NCI-H2227 treated with DMSO at 0.1 percent for 48 hours (cell line): ENCODE measurements at places on chromosomes 2 and 18.

DNA sequence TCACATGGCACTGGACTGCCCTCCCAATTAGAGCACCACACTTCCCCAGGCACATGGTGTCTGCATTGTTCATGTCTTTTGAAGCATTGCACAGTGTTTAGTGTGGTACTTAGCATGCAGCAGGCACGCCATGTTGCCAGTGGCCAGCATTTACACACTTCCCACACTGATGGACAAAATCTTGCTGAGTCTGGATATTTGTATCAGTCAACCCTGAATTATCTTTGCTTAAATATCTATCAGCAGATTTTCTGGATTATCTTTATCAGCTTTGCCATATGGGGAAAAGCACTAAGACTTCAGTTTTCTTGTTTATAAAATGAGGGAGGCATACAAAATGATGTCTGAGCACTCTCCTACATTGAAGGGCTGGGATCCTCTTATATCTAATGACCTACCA is 416.0 kb upstream of the MMADHC start:
- DNase-seq = no peak

DNA sequence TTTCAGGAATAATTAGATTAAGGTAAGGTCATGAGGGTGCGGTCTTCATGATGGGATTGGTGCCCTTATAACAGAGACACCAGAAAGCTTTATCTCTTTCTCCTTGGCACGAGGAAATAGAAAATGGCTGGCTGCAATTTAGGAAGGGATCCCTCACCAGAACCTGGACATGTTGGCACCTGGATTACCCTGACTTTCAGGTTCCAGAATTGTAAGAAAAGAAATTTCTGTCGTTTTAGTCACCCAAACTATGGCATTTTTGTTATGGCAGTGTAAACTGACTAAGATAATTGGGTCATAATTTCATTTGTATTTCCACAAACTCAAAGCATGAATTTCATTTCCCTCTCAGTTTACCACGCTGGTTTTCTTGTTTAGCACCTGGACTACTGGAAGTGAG is 473.6 kb downstream of the PTH2R start:
- DNase-seq = no peak

GRCh38 chr18:70028734-70029133 is 81.1 kb upstream of the CD226 start:
- DNase-seq = no peak

DNA sequence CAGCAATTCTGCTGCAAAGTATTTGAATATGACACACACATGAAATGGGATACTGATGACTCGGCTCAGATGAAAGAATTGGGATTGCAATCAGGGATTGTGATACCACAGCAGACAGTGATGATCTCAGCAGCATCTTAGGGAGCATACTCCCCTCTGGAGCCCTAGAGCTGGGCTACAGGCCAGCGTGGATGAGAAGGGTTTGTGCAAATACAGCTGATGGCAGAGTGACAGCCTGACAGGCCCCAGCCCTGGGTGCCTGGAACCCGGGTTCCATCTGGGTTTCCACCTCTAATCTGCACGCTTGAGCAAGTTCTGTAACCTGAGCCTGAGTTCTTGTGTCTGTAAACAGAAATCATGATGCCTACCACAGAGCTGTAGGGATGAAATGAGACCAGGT is 418.0 kb downstream of the LRATD1 start:
- no peak for DNase-seq

DNA sequence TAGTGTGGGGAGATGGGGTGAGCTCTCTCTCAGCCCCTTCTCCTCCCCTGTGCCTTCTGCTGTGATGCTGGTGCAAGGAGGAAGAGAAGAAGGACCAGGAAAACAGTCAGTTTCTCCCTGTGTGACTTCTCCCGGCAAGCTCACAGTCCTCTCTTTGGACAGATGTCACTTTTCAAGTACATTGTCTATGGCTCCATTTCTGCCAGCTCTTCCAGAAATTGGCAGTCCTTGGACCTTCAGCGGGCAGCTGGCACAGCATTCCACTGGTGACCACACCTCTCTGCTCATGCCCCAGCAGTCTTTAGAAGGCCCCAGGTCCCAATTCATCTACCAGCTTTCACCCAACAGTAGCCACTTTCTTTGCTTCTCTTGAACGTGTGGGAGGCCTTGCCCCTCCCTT is 63.9 kb downstream of the AOX1 start:
- DNase-seq = no peak

DNA sequence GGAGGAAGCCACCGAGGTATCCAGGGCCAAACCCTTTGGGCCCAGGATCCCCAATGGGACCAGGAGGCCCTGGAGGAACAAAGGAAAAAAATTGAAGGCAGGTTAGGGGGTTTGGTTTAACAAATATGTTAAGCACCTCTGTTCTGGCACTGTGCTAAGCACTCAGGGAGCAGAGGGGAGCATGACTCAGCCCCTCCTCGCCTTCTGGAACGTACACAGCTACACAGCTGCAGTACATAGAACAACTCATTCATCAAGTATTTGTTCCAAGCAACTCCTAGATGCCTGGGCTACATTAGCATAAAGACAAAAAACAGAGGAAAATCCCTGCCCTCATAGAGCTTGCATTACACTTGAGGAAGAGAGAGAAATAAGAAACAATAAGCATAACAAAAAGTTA is 153.6 kb downstream of the COL4A4 start:
- DNase-seq = no peak

- DNase-seq = no peak
Measured at GRCh38 chr2:12556762-12557161, 160.0 kb upstream of the TRIB2 start.

GRCh38 chr2:202339071-202339870 is 36.9 kb upstream of the BMPR2 start:
- DNase-seq = no peak

GRCh38 chr2:120310136-120310535 is 35.8 kb upstream of the INHBB start:
- DNase-seq = no peak
